ENCODE measurements at places on chromosomes 2 and 18.

DNA sequence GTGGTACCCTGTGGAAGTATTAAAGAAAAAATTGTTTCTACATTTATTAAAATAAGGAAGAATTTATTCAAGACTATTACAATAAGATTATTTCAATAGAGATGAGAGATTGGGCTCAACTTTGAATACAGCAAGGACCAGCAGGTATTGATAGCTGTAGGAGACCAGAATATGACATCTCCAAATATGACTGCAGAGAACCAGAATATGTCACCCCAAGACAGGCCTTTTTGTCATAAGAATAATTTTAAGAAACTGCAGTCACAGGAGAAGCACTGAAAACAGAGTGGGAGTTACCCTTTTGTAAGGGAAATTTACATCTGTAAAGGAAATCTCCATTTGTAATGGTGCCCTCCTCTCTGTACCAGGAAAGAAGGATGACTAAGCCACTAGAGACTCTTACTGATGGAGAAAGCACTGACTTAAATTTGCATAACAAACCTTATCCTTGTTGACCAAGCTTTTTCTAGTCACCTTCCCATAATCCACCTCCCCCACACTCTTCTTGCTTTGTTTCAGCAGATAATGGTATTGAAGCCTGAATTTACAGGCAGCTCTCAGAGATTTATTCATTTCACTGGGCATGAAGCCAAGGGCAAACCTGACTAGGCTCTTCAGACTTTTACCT lies 145.1 kb upstream of the RMP24 start:
- DNase-seq, result no peak

DNA sequence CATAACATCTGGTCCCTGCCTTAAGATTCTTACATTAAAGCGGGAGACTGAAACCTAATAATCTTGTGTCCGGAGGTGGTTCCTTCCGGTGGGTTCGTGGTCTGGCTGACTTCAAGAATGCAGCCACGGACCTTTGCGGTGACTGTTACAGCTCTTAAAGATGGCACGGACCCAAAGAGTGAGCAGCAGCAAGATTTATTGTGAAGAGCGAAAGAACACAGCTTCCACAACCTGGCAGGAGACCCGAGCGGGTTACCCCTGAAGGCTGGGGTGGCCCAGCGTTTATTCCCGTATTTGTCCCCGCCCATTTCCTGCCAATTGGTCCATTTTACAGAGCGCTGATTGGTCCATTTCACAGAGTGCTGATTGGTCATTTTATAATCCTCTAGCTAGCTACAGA lies 122.3 kb upstream of the SIX2 start:
- no peak for DNase-seq

DNA sequence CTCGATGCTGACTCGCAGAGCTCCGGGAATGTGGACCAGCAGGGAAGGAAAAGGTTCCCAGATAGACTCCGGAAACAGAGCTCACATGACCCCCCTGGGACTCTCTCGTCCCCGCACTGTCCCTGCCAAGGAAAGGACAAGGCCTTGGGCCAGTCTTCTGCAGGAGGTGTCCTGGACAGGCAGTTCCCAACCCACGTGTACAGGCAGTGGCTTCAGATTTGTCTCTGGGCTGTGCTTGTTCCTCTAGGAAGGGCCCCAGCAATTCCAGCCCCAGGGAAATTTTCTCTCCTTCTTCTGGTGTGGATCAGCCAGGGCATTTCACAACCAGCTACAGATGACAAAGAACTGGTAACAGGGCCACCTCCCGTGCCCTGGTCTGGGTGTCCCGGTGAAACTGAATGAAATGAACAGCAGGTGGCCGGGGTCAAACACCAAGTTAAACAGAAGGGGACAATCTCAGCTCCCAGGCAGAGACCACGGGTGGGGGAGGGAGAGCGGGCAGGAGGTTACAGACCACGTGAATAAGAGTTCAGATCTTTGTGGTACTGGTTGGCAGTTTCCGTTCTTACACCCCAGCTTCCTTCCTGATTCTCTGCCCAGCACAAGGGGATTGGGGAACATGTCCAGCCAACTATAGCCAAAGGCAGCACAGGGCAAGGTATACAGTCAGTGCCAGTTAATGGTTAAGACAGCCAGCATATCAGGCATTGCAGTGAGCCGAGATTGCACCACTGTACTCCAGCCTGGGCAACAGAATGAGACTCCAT lies 52.2 kb upstream of the CAB39 start:
- peak; percentile 71 for DNase-seq

DNA sequence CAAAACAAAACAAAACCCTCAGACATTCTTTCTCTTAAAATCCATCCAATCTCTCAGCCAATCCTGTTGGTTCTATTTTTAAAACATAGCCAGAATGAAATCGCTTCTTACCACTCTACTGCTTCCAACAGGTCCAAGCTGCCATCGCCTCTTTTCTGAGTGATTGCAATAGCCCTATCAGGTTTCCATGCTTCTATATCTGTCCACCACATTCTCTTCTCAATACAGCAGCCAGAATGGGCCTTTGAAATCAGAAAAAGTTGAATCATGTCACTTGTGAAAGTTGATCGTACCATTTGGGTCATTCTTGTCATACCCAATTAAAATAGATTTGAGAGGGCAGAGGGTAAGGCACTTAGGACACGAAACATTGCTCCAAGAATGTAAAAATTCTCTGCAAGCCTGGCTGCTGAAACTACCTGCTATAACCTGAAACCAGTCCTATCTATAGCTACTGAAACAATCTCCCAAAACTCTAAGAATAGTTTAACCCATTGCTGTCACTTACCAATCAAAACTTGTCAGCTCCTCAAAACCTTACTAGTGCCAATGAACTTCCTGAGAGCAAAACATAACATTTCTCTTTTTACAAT lies 3.3 kb upstream of the MTLN start:
- no peak for DNase-seq

DNA sequence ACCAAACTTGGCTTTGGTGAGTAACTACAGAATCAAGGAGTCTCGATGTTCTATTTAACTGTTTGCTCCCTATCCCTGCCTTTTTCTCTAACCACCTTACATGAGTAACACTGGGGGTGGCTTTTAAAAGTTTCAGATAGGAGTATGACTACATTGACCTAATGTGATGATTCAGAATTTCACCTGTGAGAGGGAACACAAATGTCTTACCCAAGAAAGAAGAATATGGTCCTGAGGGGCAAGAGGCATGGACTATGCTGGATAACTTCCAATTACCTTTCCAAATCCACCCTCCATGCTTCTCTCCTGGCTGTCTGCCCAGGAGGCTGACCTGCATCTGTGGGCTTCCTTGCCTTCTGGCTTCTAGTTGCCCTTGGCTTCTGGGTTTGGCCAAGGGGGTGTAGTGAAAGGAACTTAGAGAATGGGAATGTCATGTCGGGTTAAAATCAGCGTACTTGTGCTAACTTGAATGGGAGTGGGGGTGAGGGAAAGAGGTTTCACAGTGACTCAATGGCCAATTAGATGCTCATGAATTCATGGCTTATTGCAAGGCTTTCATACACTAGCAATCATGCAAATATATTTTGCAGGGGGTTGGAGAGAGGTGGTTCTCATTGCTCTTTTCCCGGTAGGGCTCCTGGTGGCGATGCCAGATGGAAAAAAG lies 5.3 kb upstream of the IL36G start:
- DNase-seq, result no peak

GRCh38 chr2:128196471-128196931 lies 105.5 kb downstream of the UGGT1 start:
- DNase-seq, result no peak

- DNase-seq, result no peak
Observed at GRCh38 chr2:229438430-229439159, 167.5 kb upstream of the PID1 start.

DNA sequence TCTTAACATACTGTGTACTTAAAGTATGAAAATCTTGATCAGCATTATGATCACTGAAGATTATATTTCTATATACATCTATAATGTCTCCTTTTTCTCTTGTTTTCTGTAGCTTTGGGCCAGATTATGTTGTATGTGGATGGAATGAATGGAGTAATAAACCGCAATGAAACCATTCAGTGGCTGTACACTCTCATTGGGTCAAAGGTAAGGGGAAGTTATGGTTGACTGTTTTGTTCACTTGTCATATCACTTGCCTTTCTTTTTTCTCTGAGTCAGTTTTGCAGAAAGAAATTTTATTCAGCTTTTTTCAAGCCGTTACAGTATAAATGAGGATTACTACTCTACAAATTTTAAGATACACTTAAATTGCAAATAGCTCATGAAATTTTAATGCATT lies 252.5 kb downstream of the TPGS2 start:
- DNase-seq, result no peak

GRCh38 chr2:121282800-121283385 lies 2.1 kb downstream of the TFCP2L1 start:
- DNase-seq, result no peak

DNA sequence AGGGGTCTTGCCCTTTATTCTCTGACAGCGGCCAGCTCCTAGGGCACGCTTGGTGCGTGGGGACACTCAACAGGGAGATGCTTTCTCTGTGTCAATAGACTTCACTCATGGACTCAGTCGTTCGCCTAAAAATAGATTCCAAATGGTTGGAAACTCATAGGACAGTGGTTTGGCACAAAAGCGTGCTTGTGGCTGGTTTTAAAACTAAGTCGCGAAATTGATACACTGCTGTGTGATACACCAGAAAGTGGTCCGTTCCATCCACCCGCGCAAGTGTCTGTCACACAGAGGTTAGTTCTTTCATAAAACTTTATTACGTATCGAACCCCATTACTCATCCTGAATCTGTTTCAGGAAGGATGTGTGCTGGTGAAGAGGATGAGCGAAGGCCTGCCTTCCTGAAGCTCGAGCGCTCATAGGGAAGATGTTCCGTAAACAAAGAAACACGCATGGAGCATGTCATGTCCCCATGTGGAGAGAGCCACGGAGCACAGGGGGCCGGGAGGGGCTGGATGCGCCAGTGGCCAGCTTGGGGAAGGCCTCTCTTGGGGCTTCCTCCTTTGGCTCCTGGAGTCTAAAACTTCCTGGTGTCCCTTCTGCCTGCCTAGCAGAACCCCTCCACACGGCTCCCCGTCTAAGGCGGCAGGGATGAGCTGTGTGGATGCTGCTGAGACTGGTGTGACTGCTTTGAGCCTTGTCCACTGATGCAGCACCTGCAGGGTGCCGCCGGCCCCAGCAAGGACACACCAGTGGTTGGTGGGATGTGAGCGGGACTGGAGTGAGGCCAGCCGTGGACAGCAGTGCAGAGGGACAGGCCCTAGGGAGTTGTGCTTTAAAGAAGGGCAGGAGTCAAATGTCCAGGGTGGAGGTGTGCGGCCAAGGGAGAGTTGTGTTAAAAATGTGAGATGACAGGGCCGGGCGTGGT lies 207.2 kb downstream of the GBX2 start:
- DNase-seq, result no peak

- DNase-seq, result peak; percentile 29
Observed at GRCh38 chr2:30622452-30622851, 175.4 kb downstream of the LCLAT1 start.

DNA sequence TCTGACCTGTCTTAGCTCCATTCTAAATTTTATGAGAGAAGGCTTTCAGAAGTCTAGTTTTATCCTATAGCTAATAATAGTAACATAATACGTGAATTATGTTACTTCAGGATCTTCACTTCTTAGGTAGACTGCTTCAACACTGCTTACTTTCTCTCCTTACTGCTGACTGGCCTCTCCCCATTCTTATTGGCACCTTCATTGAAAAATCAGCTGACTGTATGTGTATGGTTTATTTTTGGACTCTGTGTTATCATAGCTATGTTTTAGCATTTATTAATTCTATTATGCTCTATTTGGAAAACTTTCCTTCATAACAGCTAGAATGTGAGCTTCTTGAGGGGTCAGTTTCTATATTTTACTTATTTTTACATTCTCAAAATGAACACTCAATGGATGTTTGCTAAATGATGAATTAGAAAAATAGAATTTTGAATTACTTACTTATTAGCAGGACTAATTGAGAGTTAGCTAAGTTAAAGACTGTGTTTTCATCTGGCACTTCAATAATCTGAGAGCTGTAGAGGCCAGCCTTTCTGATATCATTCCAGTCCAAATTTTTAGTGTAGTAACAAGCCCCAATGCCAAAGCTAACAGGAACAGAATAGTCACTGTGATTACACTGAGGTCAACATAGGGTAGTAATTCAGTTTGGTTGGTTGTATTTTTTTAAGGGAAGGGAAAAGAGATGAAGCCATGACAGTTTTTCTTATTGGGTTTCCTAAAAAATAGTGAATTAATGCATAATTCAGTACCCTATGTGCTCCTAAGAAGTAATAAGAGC lies 92.3 kb downstream of the TTC27 start:
- DNase-seq, result no peak
